ENCODE measurements at places on chromosomes 11 and 22.

DNA sequence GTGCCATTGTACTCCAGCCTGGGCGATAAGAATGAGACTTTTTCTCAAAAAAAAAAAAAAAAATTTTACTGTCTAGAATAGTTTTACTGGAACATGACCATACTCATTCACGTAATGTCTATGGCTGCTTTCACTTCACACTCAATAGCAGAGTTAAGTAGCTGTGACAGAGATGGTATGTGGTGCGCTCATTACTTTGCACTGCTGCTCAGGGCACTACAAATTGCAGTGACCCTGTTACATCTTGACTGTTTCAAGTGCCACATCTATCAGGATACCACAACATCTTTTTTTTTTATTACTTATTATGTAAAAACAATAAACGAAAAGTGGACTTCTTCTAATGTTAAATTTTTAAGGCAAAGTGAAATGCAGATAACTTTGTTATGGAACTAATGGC lies 110.3 kb downstream of the ARHGAP20 start:
- DNase-seq = no peak

GRCh38 chr22:23380230-23380573 lies 199.9 kb downstream of the IGLL1 start:
- no peak for DNase-seq

GRCh38 chr22:43263645-43264514 lies 76.9 kb upstream of the TTLL12 start:
- no peak for DNase-seq

DNA sequence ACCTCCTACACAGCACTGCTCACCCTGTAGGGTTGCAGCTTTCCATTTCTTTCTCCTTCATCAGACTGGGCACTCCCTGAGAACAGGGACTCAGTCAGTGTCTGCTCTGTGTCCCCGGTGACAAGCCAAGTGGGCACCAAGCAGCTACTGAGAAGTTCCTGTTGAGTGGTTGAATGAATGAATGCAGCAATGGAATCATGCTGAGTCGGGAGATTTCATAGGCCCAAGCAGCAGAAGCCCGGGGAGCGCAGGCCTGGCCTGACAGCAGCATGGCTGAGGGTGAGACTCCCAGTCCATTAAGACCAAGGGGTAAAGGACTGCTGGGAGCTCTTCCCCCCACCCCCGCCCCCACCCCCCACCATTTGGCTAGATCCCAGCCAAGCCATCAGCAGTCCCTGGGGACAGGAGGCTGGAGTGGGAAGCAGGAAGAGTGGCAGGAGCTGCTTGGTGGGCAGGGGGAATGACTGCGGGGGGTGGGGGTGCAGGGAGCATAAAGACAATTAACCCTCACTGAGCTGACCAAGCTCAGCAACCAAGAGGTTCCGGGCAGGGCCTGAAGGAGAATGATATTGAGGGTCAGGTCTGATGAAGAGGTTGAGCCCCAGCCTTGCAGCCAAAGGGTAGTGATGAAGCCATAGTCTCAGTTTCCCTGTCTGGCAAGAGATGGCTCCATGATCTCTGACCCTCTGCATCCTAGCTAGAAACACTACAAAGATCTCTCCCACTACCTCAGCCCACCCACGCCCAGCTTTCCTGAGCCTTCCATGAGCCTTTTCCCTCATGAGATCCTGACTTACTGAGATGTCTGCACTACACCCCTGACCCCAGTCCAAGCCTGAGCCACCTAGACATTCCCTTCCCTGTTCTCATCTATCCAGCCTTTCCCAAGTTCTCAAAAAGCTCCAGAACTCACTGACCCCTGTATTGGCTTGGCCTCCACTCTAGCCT lies 2.8 kb downstream of the PDE2A start:
- DNase-seq = no peak

DNA sequence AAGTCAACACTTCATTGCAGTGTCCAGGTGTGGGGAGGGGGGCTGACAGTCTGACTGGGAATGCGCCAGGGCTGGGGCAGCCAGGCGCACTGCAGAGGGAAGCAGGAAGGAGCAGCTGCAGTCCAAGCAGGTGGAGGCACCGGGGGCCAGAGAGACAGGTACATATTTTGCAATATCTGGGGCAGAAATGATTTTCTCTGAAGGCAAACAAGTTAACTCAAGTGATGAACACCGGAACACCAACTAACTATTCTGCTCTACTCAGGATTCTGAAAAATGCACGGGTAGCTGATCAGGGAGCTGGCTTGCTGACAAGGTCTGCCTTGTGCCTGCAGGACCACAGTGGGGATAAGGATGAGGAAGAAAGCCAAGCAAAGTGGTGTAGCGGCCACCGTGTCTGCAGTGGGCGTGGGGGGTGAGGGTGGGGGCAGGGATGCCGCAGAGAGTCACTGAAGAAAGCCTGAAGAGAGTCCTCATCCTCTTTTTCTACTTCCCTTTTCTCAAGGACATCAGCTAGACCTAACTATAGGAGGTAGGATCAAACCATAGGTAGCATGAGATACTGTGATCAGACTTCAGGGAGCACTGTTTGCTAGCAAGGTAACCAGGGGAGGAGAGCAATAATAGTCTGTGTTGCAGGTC lies 83.4 kb downstream of the SCN3B start:
- no peak for DNase-seq

GRCh38 chr11:122167100-122167499 lies 51.1 kb upstream of the BLID start:
- no peak for DNase-seq

Data from NCI-H2081 treated with DMSO at 0.1 percent for 48 hours (cell line).